ENCODE measurements at places on chromosomes 12 and 14. TPM values are rescaled to one million over a fixed set of nuclear protein-coding genes. Genes with fewer than 3 reads are reported as not detected.

The PELI2 gene
- total RNA-seq, result 5.2 TPM

GRCh38 chr12:41053046-41053445 is 135.1 kb upstream of the PDZRN4 start:
- no peak for DNase-seq

The CSRP2 gene
- total RNA-seq, result 64.3 TPM

GRCh38 chr12:92162079-92162478 is 16.4 kb upstream of the BTG1 start:
- no peak for DNase-seq

- peak; percentile 37 for DNase-seq
These were observed 27.9 kb upstream of the EVL start for GRCh38 chr14:100037353-100037752.

DNA sequence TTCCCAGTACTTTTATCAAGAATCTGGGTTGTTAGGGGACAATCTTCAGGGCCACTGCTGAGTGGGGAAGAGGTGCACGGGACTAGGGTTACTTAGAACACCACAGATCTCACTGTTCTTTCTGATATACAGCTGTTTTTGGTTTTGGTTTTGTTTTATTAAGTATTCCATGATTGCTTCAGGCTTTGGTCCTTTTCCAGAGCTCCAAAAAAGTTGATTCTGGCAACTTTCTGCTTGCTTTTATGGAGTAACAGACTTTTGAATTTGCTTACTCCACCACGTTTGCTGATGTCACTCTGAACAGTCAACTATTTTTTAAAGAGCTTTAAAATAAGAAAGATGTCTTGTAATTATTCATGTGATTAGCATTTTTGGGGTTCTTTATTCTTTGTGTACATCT is 368.1 kb upstream of the FOXG1 start:
- DNase-seq, result no peak

- DNase-seq, result peak; percentile 26
These were observed 174.4 kb downstream of the MON2 start for GRCh38 chr12:62640910-62641448.

The NFATC4 gene
- total RNA-seq, result 56.4 TPM

- no peak for DNase-seq
These were observed 120.7 kb upstream of the PTPRB start for GRCh38 chr12:70757830-70758493.

DNA sequence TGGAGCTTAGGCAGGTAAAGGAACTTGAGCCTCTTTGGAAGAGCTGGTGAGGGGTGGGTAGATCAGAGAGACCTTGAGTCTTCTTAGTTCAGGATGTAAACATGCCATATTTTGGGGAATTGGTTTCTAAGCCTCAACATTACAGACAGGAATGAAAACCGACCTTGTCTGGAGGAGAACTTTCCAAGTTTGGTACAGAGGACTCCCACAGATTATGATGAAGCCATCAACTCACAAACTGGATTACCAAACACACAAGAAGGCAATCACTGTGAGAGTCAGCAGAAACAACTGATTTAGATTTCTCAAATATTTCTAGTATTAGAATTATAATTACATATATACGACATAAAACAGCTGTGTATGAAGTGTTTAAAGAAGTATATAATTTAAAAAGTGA is 22.3 kb upstream of the AMN1 start:
- no peak for DNase-seq

DNA sequence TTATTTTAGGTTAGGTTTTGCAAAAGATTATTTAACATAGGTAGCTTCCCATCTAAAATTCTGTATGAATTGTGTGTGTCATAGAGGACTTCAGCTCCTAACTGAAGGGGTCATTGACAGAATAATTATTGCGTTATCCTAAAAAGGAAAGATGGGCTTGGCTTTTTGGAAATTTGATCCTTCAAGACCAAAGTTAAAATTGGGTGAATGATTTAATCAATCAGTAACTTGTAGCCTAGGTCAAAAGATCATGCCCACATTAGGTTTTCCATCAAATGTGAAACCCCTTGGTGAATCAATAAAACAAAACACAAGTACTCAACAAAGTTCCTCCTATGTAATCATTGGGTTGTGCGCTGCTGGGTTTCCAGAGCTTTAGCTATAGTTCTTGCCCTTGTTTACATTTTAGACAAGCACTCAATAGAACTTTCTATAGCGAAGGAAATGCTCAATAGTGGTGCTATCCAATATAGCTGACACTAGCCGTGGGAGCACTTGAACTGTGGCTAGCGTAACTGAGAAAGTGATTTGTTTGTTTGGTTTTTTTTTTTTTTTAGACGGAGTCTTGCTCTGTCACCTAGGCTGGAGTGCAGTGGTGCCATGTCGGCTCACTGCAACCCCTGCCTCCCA is 37.6 kb upstream of the ARHGAP5 start:
- no peak for DNase-seq

The NTS gene
- total RNA-seq, result under 0.01 TPM

- DNase-seq, result no peak
These were observed 50.2 kb upstream of the CCND2 start for GRCh38 chr12:4223273-4223845.

The SLCO1C1 gene
- 0.32 TPM for total RNA-seq

- DNase-seq, result no peak
These were observed 44.6 kb downstream of the GNS start for GRCh38 chr12:64714551-64714968.

- no peak for DNase-seq
These were observed 9.0 kb downstream of the LGALS3 start for GRCh38 chr14:55138091-55138490.

The LTB4R gene
- total RNA-seq, result 1.3 TPM

DNA sequence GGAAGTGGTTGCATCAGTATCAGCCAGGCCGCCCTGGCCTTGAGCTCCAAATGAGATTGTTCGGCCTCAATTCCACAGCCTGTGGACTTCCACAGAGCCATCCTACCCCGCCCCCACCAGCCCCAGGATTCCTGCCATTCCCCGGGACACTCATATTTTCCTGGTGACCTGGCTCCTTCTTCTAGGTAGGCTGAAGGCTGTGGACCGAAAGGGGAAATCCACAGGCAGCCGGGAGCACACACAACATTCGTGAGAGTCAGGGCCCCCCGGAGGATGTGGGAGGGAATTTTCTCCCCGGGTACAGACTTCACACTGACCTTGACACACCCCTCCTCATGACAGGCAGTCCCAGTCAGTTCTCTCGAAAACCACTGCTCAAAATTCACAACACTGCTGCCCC is 39.9 kb downstream of the RIN3 start:
- peak; percentile 24 for DNase-seq

DNA sequence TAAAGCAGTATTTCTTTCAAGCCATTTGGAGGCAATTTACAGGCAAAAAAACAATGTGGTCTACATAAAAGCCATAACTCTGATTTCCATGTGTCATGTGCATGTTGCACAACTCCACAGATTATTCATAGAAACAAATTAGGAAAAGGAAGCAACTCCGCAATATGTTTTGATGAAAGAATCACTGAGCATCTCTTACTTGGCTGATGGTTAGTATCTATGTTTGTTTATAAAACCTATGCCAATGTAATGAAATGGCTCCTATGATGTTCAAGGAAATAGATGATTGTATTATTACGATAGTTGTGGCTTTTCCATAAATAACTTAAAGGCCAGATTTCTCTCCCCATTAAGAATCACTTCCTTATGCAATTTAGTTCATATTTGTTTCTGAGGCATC is 373.7 kb downstream of the CCDC91 start:
- DNase-seq, result peak; percentile 85

DNA sequence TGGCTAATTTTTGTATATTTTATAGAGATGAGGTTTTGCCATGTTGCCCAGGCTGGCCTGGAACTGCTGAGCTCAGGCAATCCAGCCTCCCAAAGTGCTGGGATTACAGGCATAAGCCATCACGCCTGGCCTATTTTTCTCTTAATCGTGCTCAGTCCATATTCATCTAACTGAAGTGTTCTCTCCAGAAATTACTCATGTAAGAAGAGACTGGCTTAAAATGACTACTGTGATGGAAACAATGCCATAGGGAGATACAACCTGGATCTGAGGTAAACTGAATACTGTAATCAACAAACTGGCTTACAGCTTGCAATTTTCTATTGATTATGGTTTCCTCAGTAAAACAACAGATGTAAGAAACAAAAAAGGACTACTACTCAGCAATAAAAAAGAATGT is 21.1 kb downstream of the NUMB start:
- no peak for DNase-seq

GRCh38 chr12:11500861-11501230 is 105.5 kb upstream of the PRB2 start:
- no peak for DNase-seq

- DNase-seq, result peak; percentile 93
These were observed 102.7 kb downstream of the TMEM30B start for GRCh38 chr14:61178226-61179060.

The LRRC43 gene
- total RNA-seq, result 1.7 TPM

The LBHD2 gene
- total RNA-seq, result not detected

- no peak for DNase-seq
These were observed 43.5 kb downstream of the DRAM1 start for GRCh38 chr12:101920906-101921305.

DNA sequence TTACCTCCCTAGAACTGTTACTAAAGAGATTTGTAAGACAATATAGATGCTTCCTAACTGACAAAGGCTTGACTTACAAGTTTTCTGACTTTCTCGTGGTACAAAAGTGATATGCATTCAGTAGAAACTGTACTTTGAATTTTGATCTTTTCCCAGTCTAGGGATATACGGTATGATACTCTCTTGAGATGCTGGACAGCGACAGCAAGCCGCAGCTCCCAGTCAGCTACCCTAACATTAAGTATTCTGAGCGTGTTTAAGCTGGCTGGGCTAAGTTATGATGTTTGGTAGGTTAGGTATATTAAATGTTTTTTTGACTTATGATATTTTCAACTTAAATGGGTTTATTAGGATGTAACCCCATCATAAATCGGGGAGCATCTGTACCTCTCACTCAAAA is 55.2 kb upstream of the CDKL1 start:
- DNase-seq, result no peak

- no peak for DNase-seq
These were observed 60.1 kb upstream of the RFX4 start for GRCh38 chr12:106522708-106523107.

The C1S gene
- 146 TPM for total RNA-seq

DNA sequence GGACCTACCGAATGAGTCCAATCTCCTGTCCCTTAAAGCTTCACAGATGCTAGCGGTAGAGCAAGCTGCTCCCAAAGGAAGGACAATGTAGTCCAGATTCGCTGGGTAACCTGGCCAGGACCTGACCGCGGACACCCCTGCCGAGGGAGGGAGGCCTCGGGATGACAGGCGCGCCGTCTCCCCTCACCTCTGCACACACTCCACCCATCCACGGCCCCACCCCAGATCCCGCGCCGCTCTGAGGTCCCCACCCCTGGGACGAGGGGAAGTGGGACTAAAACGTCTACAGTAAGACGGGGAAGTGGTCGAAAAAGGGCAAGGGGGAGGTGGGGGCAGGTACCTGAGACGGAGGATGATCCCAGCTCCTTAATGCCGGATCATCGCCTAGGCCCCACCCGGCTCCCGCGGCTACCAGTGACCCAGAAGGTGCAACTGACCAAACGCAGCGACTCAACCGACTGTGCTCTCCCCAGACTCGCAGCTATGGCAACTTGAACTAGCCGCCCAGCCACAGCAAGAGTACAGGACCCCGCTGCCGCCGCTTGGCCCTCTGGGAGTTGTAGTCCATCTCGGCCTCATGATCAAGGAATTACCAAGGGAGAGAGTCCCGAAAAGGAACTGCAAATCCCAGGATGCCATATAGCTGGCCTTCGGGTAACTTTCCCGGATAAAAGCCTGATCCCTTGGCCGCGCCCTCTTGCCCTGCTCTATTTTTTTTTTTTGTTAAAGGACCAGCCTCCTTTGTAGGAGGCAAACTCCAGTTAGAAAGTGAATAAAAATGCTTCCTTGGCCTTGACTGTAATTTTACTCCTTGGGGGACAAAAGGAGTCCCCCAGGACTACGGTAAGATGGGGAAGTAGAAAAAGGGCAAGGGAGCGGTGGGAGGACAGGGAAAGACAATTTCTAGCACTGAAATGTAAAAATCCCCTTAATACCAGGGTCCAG is at the start of gene CEP128:
CEP128 (minus strand) TSS at position 498 of the 945 bp plus-strand sequence.
- peak; percentile 98 for DNase-seq

- DNase-seq, result no peak
These were observed 230.5 kb downstream of the ETNK1 start for GRCh38 chr12:22855456-22855855.

The VDR gene
- total RNA-seq, result 8.2 TPM

DNA sequence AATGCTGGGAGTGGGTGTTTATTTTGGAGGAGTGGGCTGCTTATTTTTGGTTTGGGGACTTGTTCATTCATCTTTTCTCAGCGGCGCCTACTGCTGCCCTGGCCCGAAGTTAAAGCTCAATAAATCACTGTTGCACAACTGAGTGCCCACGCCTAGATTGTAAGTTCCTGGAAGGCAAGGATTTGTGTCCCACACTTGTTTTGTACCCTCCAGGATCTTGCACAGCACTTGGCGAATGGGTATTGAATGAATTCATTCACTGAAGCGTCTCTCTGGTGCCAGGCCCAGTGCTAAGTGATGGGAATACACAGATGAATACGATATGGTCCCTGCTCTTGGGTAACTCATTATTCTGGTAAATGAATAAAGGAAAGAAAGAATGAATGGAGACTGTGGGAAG is 153.3 kb upstream of the PARP11 start:
- no peak for DNase-seq

GRCh38 chr14:61622051-61622450 is 73.3 kb upstream of the HIF1A start:
- DNase-seq, result no peak

DNA sequence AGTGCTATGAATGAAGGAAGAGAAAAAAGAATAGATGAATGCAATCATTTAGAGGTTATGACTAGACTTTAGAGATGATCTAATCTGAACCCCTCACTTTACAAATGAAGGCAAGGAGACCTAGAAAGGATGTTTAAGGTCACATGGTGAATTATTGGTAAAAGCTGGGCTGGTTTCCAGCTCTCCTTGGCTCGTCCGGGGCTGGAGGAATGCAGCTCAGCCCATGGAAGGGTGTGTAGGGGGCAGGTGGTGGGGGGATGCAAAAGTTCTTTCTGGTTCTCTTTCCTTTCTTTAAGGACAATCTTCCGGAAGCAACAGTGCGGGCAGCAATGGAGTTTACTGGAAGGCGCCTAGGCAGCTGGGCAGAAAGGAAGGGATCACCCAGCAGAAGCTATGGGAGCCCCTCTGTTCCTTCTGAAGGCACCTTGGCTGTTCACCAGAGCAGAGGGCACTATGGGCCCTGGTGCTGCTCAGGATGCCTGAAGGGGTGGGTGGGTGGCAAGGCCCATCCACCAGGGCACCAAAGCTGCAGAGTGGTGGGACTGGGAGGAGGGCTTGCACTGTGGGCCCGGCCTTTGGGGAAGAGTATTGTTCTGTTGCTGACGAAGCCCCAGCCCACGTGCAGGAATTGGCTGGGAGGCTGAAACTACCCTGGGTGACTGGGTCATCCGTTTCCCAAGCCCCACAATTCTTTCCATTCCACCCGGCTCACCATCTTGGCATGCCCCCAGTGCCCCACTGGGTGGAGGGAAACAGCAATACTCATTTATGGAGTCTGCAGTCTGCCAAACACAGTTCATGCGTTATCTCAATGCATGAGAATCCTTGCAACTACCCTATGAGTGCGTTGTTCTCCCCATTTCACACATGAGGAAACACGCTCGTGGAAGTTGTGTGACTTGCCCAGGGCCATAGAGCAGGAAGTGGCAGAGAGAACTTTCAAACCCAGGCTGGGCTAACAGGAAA is 78.2 kb downstream of the IRF2BPL start:
- no peak for DNase-seq
